ENCODE measurements at places on chromosomes 16 and 17. TPM values are rescaled to one million over a fixed set of nuclear protein-coding genes. Genes with fewer than 3 reads are reported as not detected.

DNA sequence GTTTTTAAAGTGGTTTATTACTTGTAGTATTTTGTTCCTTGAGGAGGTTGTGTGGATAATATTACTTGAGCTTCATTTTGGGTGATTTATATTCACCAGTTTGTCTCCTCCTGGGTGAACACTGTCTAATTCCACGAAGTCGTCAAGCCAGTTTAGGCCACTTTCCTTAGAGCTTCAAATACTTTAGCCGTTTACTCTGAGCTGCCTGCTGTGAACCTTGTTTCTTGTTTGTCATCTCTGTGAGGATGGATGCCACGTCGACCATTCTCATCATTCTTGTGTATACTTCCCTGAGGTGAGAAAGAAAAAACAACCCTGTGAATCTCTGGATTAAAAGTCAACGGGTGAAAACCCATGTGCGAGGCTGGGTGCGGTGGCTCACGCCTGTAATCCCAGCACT lies 9.0 kb downstream of the KRT24 start:
- DNase-seq, result no peak
- no peaks in the 10 kb centered on the region for H3K4me1 ChIP-seq
- H3K36me3 ChIP-seq, result no peaks in the 10 kb centered on the region
- H3K27me3 ChIP-seq, result no peaks in the 10 kb centered on the region
- no peak overlapping the region for H3K4me3 ChIP-seq

- no peaks in the 10 kb centered on the region for H3K27me3 ChIP-seq
- H3K36me3 ChIP-seq, result no peaks in the 10 kb centered on the region
- no peak for DNase-seq
- peak overlapping the region; percentile 35 for H3K4me3 ChIP-seq
These were observed 20.6 kb downstream of the CYB5B start for GRCh38 chr16:69444873-69445517.

GRCh38 chr16:73149334-73149733 lies 101.4 kb upstream of the ZFHX3 start:
- H3K27ac ChIP-seq, result no peak overlapping the region
- H3K36me3 ChIP-seq, result no peaks in the 10 kb centered on the region
- no peak overlapping the region for H3K4me3 ChIP-seq
- no peak for DNase-seq
- no peaks in the 10 kb centered on the region for H3K4me1 ChIP-seq

DNA sequence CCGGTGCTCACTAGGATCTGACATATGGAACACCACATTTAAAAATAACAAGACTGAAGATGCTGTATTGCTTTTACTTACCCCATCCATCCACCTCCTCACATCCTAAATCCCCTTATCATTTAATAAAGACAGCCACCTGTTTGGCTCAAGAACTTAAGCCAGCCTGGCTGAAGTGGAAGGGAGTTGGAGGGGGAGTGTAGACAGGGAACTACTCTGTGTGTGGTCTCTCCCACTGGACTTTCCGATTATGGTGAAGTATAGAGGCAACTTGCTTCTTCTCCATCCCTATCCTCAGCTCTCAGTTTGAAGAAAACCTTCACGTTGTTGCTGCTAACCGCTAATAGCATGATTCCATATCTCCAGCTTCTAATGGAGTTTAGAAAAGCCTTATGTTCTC lies 313.4 kb downstream of the CDH11 start:
- no peaks in the 10 kb centered on the region for H3K4me1 ChIP-seq
- no peak overlapping the region for H3K4me3 ChIP-seq
- no peak for DNase-seq
- H3K27me3 ChIP-seq, result no peaks in the 10 kb centered on the region
- no peaks in the 10 kb centered on the region for H3K36me3 ChIP-seq

ASPHD1 gene
- 2.1 TPM for total RNA-seq

PPP1R27 gene
- total RNA-seq, result not detected

Measured in sigmoid colon (tissue), 7 donors.